ENCODE measurements at places on chromosomes 1 and 21. TPM values are rescaled to one million over a fixed set of nuclear protein-coding genes. Genes with fewer than 3 reads are reported as not detected.

The COPA gene
- total RNA-seq: 83.9 TPM

The RHOU gene
- total RNA-seq: 4.2 TPM

The KCNK1 gene
- total RNA-seq: 23.9 TPM

The PTGS2 gene
- total RNA-seq: 1.0 TPM

The TRIM17 gene
- 0.32 TPM for total RNA-seq

The SPATA17 gene
- 1.4 TPM for total RNA-seq

The EDARADD gene
- total RNA-seq: 0.78 TPM

The LIPI gene
- total RNA-seq: not detected

The DTL gene
- 0.43 TPM for total RNA-seq

The SPRR2E gene
- not detected for total RNA-seq

The PROK1 gene
- total RNA-seq: not detected

The PDPN gene
- 20.3 TPM for total RNA-seq

The MASP2 gene
- total RNA-seq: not detected

The DCST2 gene
- 0.16 TPM for total RNA-seq

The KIF21B gene
- 0.24 TPM for total RNA-seq

The ANGPTL1 gene
- total RNA-seq: 7.5 TPM

The LCE1D gene
- total RNA-seq: not detected

The C21orf91 gene
- total RNA-seq: 6.3 TPM

The ANKRD34A gene
- total RNA-seq: 0.59 TPM

The BTG3 gene
- 4.2 TPM for total RNA-seq

The FLG gene
- total RNA-seq: not detected

All from Right ventricle myocardium superior (tissue), 1 donor.